ENCODE measurements at places on chromosomes 16 and 17.

GRCh38 chr16:81350306-81350615 is 35.5 kb downstream of the GAN start:
- no peak for DNase-seq

DNA sequence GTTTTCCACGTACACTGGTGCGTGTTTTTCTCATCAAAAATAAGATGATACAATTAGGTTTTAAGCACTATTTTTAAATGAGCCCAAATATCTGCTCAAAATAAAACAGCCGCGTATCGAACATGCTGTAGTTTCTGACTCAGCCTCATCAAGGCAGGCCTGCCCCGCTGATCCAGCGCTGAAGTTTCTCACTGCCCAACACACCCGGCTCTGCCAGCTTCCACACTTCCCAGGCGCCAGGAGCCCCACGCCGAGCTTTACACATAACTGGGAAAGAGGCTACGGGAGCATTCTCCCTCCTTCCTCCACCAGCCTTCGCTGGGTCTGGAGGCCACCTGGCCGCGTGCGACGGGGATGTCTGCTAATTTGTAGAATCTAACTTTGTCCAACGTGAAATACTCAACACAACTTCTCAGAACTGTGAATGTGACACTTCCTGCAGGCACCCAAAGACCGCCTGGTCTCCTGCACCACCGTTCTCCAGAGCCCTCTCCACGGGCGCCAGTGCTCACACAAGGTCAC is 42.1 kb downstream of the MAP1LC3B start:
- no peak for DNase-seq

- no peak for DNase-seq
Measured at GRCh38 chr17:35227546-35227945, 15.3 kb upstream of the SLFN5 start.

DNA sequence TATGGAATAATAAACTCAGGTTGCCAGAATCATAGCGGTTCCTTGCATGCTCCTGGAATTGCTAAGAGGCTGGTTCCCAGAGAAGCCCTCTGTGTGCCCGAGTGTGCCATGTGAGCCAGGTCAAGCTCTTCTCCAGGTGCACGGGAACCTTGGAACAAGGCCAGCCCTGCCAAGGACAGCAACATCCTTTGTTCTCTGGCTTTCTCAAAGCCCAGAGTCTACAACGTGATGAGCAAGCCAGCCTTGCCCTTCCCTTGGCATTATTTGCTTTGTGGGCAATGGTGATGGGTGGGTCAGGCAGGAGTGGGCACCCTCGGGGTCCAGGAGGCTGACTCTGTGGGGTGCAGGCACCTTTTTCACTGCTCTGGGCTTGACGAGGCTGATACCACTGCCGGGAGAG is 14.2 kb upstream of the SEC14L1 start:
- DNase-seq = no peak

DNA sequence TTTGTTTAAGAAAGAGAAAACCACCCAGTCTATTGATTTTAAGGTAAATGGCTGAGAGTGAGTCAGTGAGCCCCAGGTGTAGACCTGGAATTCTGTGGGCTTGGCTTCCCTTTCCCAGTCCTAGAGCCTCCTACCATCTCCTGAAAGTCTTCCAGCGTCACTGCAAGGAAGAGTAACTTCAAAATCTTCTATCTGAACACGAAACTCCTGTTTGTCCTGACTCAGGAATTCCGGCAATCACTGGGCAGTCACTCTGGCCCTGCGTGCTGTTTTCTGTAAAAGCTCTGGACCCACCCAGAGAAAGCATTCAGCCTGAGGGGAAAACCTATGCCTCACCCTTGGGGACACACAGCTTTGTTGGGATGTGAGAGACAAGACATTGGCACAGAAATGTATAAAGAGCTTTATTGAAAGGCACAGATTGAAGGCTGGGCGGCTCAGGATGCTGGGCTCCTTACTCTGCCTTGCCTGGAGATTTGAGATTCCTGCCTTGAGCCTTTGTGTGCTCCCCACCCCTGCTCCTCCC is 15.9 kb downstream of the MINK1 start:
- DNase-seq = no peak

- DNase-seq = no peak
Measured at GRCh38 chr16:62254372-62254771, 218.1 kb upstream of the CDH8 start.

GRCh38 chr17:50501054-50501453 is 7.2 kb upstream of the MYCBPAP start:
- no peak for DNase-seq

GRCh38 chr17:65679165-65679845 is 117.9 kb upstream of the AXIN2 start:
- DNase-seq = no peak

DNA sequence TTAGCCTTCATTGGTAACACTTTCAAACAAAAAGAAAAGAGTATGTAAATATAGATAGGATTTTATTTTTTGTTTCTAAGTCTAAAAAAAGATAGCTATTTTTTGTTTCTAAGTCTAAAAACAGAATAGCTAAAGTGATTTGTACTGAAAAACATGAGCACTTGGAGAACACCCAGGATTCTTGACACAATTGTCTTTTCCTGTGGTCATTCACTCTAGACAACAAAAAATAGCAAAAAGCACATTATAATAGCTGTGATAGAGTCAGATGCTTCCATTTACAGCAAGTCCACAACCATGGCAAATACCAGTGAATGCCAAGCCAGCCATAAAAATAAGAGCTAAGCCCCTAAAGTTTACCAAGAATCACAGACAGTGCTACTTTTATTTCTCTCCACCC is 36.7 kb downstream of the SKAP1 start:
- no peak for DNase-seq

DNA sequence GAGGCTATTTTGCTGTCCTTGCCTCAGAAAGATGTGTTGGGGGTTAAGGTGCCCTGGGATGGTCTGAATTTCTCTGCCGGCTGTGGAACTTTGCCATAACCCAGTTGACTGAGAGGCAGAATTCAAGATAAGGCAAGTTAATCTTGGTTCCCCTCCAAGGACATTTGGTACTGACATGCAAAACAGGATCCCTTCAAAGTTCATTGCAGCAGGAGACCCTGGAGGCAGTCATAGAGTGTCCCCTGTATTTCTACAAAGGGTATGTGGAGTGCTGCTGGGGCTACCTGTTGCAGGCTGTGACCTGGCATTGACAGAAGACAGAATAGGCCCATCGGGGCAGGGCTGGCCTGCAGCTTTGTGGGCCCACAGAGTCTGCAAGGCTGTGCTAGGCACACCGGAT is 135.6 kb upstream of the IRX3 start:
- no peak for DNase-seq

DNA sequence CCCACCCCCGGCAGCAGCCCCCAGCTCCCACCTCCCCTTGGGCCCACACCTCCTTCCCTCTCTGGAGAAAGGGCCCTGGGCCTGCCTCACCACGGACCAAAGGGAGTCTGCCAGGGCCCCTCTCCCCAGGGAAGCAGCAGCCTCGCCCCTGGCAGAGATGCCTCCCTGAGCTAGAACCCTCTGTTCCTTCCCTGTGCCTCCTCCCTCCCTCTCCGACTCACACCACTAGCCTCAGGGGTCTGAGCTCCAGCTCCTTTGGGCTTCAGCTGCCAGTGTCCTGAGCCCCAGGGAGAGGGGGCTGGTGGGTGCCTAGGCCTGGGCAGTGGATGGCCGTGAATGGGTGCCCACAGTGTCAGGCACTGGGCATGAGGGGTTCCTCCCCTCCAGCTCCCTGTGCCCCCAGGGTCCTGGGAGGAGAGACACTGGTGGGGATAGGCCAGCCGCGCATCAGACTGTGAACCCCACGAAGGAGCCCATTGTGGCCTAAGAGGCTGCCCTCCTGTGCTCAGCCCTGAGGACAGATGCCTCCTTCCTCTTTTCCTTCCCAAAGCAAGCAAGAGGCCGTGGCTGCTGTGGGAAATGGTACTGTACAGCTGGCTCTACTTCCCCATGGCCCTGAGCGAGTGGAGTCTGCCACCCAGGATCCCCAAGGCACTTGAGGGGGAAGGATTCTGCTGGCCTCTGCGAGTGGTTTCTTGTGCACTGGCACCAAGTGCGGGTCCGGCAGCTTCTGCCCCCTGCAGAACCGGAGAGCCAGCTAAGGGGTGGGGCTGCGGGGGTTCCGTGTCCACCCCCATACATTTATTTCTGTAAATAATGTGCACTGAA is 20.7 kb downstream of the MMP15 start:
- no peak for DNase-seq

DNA sequence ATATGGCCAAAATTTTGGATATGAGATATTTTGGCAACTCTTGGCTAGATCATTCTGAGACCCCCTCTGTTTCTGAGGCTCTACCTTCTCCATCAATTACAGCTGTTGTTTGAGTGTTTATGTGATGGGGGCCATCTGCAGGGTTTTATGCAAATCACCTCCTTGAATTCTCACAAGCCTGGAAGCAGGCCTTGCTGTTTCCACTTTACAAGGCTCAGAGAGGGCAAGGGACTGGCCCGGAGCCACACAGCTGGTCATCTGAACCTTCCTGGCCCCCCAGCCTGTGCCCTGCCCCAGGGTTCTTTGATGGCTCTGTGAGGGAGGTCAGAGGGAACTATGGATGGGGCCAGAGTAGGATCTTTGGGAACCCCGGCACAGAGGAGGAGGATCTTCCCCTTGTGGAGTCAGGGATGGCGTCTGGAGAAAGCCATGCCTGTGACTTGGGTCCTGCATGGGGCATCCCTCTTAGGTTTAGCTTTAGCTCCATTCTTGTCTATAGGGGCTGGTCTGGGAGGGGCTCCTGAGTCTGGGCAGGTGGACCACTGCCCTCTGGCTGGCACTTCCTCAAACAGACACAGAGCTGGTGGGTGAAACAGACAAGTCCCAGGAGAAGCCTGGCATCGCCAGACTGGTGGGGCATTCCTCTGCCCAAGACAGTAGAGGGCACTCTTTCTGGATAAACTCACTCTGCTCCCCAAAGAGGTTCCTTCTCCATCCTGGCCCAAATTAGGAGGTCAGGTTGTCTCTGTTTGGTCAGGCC is 26.2 kb downstream of the IL21R start:
- no peak for DNase-seq

DNA sequence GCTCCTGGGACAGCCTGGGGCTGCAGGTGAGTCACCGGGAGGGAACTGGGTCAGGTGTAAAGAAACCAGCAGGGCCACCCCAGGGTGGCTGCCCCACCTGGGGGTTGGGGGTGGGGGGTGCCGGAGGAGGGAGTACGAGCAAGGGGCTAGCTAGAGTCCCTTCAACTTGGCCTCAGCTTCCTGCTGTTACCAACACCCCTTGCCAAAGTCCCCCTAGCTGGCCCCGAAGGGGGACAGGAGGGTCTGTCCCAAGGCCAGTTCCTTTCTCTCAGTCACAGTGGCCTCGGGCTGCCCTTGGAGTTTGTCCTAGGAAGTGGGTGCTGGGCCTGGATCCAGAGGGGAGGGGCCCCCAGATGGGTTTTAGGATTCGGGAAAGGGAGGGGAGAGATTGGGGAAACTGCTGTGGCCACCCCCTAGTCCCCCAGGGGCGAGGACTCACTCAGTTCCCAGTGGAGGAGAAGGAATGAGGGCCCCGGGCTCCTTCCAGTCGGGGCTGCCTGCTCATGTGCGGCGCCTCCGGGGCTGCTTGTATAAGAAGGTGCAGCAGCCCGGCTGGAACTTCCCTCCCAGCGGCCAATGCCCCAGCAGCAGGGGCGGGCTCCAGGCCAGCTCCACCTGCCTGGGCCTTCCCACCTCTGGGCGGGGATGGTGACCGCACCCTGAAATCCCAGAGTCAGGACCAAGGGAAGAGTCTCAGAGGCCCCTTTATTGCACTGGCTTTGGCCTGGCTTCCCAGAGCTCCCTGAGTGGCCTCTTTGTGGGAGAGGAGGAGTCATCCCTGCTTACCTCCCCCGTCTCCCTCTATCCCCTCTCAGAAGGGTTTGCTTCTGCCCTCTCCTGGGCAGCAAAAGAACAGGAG is 7.3 kb downstream of the ARHGAP27 start:
- peak; percentile 36 for DNase-seq

DNA sequence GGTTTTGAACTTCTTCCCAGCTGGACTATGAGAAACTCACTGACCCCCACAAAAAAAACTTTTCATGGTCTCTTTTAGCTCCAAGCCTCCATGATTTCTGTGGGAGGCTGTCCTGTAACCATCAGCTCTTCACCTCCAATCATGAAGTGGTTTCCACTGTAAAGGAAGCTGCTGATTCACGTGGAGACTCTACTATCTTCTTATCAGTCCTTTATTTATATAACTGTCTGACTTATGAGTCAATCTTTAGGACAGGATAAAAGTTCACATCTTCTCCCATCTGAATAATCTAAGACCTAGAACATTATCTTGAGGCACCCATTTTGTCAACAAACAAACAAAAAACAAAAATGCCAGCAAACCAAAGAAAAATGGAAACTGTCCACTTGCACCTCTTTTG is 409.9 kb downstream of the SLC39A11 start:
- DNase-seq = no peak

- no peak for DNase-seq
Measured at GRCh38 chr17:64947152-64947551, 27.9 kb upstream of the LRRC37A3 start.

- no peak for DNase-seq
Measured at GRCh38 chr17:10726196-10726595, 3.6 kb downstream of the TMEM220 start.

- DNase-seq = no peak
Measured at GRCh38 chr17:52106072-52106471, 52.4 kb downstream of the CA10 start.

GRCh38 chr17:3911271-3912053 is 4.8 kb downstream of the P2RX1 start:
- DNase-seq = no peak

All from HS-27A (cell line).